ENCODE measurements at places on chromosomes 7 and 10. TPM values are rescaled to one million over a fixed set of nuclear protein-coding genes. Genes with fewer than 3 reads are reported as not detected.
A peak's percentile ranks its signal among the peaks of the same experiment; 100 is the strongest.

DNA sequence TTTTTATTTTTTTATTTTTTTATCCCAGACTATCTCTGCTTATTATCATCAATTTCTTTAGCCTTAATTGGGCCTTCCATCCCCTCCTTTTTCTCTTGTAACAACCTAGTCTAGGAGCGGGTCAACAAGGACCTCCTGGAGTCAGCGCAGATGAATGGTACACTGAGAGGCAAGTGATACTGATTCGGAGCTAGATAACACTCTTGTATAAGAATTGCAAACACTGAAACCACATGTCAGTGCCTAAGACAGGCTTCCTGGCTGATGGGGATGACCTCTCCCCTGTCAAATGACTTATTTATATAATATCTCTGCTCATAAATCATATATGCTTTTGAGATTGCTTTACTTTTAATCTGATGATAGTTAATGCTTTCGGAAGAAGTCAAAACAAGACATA, 22.7 kb downstream of the BPGM start:
- no peak overlapping the region for H3K4me3 ChIP-seq
- no peak for DNase-seq
- peak overlapping the region; percentile 57 for H3K27ac ChIP-seq
- H3K36me3 ChIP-seq, result no peaks in the 10 kb centered on the region

GRCh38 chr7:4951903-4952636, 6.9 kb downstream of the MMD2 start:
- no peaks in the 10 kb centered on the region for H3K36me3 ChIP-seq
- peak; percentile 50 for DNase-seq
- no peaks in the 10 kb centered on the region for H3K4me1 ChIP-seq
- H3K27ac ChIP-seq, result no peak overlapping the region
- H3K4me3 ChIP-seq, result no peak overlapping the region

DNA sequence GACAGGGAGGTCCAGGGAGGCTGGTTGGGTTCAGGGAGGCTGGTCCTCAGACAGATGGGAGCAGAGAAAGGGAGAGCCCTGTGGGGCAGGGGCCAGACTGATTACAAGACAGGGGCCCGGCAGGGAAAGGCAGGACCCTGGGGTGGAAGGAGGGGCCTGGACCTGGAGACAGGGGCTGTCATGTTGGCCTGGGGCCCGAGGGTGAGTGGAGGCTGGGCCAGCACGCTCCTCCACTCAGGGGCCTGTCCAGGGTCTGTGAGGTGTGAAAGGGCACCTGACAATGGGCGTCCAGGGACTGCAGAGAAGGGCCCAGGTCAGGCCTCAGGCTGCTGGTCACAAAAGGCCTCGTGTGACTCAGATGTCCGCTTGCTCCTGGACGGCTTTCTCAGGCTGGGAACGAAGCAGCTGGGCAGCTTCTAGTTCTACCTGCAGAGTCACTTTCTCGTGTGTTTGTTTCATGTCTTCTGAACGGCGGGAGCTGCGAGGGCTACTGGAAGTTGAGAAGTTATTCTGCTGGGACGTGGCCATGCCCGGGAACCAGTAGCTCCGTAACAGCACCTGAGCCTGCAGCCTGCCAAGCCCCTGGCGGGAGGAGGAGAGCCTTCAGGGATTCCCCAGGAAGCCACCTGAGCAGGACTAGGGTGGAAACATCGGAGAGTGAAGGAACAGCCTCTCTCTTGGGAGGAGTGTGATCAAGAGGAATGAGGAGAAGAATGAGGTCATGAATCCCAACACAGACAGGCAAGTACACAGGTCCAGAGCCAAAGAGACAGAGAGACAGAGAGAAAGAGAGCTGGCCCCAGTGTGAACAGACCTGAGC, 65.8 kb downstream of the KLF6 start:
- H3K4me3 ChIP-seq, result no peak overlapping the region
- H3K27me3 ChIP-seq, result peaks cover 2% of the 10 kb centered on the region
- no peak for DNase-seq
- H3K36me3 ChIP-seq, result no peaks in the 10 kb centered on the region
- no peaks in the 10 kb centered on the region for H3K4me1 ChIP-seq
- H3K27ac ChIP-seq, result no peak overlapping the region

GRCh38 chr10:5613481-5614154, 52.8 kb downstream of the ASB13 start:
- no peak for DNase-seq
- no peaks in the 10 kb centered on the region for H3K36me3 ChIP-seq
- no peak overlapping the region for H3K4me3 ChIP-seq
- peaks cover 8% of the 10 kb centered on the region for H3K27me3 ChIP-seq
- H3K27ac ChIP-seq, result no peak overlapping the region
- no peaks in the 10 kb centered on the region for H3K4me1 ChIP-seq

GRCh38 chr10:50540069-50540825, 83.5 kb downstream of the SGMS1 start:
- H3K36me3 ChIP-seq, result no peaks in the 10 kb centered on the region
- H3K27me3 ChIP-seq, result no peaks in the 10 kb centered on the region
- H3K27ac ChIP-seq, result no peak overlapping the region
- peaks cover 45% of the 10 kb centered on the region for H3K4me1 ChIP-seq
- H3K4me3 ChIP-seq, result peak overlapping the region; percentile 4

DNA sequence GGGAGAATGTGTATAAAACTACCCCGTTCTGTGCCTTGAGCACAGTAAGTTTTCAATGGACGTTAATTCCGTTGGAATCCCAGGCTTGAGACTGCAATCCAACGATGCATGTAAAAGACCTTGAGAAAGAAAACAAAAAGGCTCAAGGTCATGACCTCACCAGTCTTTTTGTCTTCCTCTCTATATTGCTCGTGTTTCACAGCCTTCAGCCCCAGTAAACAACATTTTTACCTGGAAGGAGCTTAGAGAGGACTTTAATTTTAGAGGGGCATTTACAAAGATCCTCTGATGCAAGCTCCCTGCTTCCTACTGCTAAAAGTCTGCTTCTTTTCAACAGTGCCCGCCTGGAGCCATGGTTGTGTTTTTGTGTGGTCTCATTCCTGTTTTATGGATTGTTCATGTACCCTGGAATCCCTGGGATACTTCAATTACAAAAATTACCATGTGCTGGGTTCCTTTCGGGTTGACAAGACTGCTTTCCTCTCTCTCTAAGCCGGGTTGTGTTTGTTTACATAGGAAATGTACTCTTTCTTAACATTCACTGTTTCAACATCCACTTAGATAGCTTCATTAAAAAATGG, 320.1 kb upstream of the NFE2L3 start:
- H3K4me1 ChIP-seq, result no peaks in the 10 kb centered on the region
- DNase-seq, result no peak
- H3K36me3 ChIP-seq, result no peaks in the 10 kb centered on the region
- no peak overlapping the region for H3K27ac ChIP-seq
- no peak overlapping the region for H3K4me3 ChIP-seq
- H3K27me3 ChIP-seq, result no peaks in the 10 kb centered on the region

- peaks cover 10% of the 10 kb centered on the region for H3K36me3 ChIP-seq
- no peaks in the 10 kb centered on the region for H3K27me3 ChIP-seq
- H3K27ac ChIP-seq, result no peak overlapping the region
Observed at GRCh38 chr7:5755704-5756504, 25.6 kb downstream of the RNF216 start.

Gene PRF1
- total RNA-seq, result 1.0 TPM

Gene LLCFC1
- not detected for total RNA-seq

Gene NAT16
- total RNA-seq, result not detected

Gene RAMP3
- total RNA-seq, result not detected
